Amniotic stem cell (primary cell): ENCODE measurements at places on chromosomes 16 and 17.

DNA sequence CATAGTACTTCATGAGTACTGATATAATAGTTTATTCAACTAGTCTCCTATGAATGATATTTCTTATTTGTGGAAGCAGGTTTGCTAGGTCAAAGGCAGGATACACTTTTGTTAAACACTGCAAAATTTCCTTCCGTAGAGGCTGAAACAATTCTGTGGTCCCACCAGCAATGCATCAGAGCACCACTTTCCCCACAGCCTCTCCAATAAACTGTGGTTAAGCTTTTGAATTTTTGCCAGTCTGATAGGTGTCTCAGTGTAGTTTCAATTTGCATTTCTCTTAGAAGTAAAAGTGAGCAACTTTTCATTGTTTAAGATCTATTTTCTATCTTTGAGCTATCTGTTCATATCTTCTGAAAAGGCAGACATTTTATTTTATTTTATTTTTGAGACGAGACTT is 36.4 kb upstream of the CORO6 start:
- no peak for DNase-seq

DNA sequence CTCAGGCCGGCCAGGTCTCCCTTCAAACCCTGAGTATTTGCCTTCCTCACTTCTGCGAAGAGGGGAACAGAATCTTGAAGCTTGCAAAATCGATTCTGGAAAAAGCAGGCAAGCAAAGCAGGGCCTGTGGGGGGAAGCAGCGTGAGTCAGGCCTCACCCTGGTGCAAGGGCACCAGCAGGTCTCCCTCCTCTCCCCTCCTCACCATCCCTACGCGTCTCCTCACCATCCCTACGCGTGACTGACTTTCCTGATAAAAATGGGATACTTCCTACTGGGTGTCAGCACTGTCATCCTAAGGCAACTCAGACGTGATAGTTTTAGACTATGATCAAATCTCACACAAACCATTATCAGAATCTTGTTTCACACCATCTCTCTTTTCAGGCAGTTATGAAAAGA is 12.1 kb downstream of the CMTM3 start:
- DNase-seq: no peak

GRCh38 chr17:79991924-79992648 is 43.6 kb downstream of the TBC1D16 start:
- DNase-seq: no peak

GRCh38 chr16:49440156-49441065 is 66.8 kb downstream of the C16orf78 start:
- DNase-seq: no peak

- no peak for DNase-seq
These were observed 267.9 kb upstream of the CCL2 start for GRCh38 chr17:33987162-33987561.

DNA sequence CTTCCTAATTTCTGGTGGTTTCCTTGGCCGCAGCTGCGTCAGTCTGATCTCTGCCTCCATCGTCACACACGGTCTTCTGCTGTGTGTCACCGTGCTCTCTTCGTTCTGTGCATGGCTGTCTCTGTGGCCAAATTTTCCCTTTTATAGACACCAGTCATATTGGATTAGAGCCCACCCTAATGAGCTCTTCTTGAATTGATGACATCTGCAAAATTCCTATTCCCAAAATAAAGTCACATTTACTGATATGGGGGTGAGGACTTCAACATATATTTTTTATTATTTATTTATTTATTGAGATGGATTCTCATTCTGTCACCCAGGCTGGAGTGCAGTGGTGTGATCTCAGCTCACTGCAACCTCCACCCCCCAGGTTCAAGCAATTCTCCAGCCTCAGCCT is 38.4 kb downstream of the GINS3 start:
- no peak for DNase-seq

DNA sequence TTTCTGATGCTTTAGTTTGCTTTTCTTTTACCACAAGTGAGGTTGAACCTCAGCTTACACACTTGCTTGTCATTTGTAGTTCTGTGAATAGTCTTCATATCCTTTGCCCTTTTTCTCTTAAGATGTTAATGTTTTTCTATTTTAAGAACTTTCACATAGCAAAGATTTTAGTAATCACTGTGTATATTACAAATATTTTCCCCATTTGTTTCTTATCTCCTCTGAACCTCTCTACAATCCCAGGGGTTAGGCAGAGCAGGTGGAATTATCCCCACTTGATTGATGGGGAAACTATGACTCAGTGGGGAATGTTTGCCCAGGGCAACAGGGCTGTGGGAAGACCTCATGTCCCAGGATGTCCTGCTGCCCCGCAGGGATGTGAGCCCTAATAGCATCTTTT is 11.7 kb upstream of the MYH3 start:
- DNase-seq: no peak

DNA sequence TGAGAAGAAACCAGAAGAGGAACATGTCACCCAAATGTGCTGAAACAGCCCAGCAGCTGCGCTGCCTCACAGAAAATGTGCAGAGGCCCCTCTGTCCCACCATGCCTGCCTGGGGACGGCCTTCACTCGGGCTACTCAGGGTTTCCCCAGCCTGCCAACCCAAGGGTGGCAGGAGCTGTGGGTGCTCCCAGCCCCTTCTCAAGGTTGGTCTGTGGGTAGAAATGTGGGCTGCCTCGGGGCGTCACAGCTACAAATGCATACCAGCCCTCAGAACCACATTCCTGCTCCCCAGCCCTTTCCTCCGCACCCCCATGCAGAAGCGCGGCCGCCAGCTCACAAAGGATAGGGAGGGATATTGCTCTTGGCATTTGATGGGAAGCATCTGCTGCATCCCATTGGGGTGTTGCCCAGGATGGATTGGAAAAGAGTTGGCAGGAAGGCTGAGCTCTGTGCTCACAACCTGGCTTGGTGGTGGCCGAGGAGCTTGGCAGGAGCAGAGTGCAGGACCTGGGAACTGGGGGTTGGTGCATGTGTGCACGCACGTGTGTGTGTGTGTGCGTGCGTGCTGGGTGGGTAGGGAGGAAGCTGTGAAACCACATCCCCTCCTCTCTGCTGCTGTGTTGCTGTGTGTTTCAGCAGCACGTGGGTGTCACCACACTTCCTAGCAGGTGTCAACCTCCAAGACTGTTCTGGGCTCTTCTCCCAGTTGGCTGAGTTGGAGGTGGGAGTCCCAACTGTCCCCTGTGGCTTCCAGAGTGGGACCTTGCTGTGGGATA is 304.4 kb downstream of the SEC14L1 start:
- no peak for DNase-seq

GRCh38 chr17:2335726-2336214 is 487 bp downstream of the TSR1 start:
- DNase-seq: no peak

DNA sequence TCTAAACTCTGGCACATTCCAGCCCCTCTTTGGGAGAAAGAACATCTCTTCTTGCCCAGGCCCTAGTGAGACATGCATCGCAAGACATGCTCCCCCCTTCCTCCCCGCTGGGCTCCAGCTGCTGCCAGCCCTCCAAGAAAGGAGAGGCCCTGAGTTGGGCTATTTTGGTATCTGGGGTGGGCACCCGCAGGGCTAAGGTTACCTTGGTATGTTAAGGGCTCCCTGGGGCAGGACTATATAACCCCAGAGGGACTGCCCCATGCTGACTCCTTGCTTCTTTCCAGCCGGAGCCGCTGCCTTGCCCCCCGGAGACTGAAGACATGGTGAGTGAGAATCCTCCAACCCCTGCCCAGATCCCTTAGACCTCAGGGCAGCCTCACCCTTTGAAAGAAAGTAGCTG is at the start of gene MYL11:
TSS of gene MYL11 (plus strand) at position 265 of the 400 bp plus-strand sequence. CDS start at position 321, 56 bp downstream.
- no peak for DNase-seq

- DNase-seq: no peak
These were observed 23.4 kb downstream of the MYH8 start for GRCh38 chr17:10398352-10398751.

DNA sequence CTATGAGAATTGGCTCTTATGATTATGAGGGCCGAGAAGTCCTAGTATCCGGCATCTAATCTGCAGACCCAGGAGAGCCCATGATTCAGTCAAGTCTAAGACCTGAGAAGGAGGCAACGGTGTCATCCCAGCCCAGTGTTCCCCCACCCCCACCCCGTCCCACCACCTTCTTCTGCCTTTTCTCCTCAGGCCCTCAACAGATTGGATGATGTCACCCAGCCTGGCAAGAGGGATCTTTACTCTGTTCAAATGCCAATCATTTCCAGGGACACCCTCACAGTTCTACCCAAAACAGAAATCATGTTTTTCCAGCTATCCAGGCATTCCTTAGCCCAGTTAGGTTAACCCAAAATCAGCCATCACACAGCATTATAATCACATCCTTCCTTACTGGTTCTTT is 10.0 kb upstream of the GAA start:
- DNase-seq: no peak

- no peak for DNase-seq
These were observed 139.5 kb downstream of the CYLD start for GRCh38 chr16:50881331-50881830.

- DNase-seq: peak; percentile 86
These were observed 1.2 kb upstream of the MT2A start for GRCh38 chr16:56607109-56607618.

DNA sequence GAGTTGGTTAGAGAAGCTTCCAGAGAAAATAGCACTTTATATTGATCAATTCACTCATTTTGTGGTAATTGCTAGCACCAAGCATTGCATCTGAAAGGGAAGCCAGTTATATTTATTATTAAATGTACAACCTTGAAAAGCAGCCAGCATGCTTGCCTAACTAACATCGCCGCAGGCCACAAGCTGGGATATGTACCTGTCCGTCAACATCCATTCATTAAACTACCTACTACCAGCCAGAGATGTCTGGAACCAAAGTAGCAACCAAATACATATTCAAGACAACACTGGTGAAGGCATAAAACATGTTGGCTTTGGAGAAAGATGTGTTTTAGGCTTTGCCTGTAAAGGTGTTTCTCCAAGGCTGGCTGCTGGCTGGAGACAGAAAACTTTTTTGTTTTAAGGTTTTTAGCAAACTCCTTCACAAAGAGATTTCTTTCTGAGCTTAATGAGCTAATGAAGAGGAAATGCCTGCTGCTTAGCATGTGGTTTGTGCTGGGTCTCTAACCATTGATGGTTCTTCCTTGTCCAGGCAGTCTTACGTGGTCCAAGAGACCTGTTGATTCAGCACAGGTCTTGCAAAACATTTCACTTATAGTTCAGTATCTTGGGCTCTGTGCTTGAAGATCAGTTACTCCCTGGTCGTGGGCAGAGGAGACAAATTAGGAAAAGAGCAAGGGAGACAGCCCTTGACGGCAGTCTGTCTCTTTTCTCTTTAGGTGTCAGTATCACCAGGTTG is 3.1 kb downstream of the ITPRIPL2 start:
- DNase-seq: no peak

DNA sequence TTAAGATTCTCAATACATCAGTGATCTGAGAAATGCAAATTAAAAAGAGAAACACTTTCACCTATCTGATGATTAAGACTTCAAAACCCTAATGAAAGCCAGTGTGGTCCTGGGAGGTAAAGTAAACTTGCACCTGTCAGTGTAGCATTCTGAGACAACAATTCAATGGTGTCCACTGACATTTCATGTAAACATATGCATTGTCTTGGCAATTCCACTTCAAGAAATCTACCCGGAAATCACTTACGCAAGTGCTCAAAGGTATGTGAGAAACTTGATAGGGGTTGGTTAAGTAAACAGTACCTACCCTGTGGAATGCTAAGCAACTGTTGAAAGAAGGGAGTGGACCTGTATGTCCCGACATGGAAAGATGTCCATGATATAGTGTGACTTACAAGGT is 2.1 kb downstream of the ST6GALNAC1 start:
- DNase-seq: no peak

GRCh38 chr16:9614389-9614788 is 522.9 kb downstream of the HAPSTR1 start:
- DNase-seq: no peak

DNA sequence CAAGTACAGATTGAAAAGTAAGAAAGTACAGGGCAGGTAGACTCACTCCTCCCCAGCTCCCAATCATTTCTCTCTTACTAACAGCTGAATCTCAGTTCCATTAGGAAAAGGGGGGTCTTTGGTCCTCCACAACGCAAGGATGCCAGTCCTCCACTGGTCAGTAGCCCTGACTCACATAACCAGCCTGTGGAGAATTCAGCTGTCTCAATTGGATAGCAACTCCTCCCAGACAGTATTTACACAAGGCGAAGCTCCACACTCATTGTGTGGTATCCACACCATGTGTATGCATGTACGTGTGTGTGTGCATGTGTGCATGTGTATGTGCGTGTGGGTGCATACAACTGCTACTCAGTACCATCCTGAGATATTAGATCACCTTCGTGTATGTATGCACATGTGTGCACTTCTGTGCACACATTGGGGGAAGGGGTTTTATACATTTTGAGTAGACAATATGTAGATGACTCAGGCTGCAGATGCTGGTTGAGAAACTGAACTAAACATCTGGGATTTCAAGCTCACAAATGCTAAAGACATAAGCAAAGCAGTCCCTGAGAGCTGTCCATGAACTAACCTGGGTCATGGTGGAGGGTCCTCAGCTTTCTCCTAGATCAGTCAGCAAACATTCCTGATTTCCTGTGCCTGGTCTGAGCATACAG is 240.1 kb downstream of the SLC39A11 start:
- DNase-seq: no peak
